ENCODE measurements at places on chromosomes 5 and 9.

DNA sequence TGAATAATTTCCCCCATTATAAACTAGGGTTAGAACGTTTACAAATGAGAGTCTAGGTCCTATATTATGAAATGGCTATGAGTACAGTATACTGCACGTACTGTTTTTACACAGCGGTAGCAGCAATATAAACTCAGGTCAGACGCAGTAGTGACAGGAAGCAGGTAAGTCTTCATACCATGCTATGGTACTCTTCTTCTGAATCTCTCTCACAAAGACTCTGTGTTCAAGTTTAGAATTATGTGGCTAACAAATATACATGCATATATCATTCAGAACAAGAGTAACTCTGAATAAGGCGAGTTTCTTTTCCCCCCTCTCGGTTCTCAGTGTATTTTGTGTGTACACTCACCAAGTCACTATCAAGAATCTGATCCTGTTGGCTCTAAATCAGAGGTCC lies 114.9 kb upstream of the KLF9 start:
- DNase-seq = no peak

DNA sequence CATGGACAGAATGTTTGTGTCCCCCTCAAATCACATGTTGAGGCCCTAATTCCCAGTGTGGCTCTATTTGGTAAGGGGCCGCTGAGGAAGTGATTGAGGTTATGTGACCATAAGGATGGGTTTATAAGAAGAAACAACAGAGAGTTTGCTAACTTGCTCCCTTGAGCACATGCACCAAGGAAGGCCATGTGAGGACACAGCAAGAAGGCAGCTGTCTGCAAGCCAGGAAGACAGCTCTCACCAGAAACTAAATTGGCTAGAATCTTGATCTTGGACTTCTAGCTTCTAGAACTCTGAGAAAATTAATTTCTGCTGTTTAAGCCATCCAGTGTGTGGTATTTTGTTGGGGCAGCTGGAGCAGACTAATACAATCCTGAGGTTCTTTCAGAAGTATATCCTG lies 35.2 kb upstream of the CDC42SE2 start:
- DNase-seq = no peak

DNA sequence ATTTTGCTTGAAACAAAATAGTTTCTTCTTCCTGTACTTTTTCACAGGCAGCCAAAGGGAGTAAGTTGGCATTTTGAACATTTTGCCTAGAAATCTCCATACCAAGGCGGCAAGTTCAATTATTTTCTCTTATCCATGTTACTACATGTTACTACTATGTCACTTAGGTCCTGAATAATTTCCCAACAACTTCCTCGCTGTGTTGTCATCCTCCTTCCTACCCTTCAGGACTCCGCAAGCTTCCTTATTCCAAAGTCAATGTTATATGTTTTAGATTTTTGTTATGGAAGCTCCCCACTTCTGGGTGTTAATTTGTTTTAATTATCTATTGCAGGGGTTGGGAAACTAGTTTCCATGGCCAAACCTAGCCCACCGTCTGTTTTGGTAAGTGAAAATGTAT lies 9.9 kb upstream of the B4GALT1 start:
- no peak for DNase-seq

DNA sequence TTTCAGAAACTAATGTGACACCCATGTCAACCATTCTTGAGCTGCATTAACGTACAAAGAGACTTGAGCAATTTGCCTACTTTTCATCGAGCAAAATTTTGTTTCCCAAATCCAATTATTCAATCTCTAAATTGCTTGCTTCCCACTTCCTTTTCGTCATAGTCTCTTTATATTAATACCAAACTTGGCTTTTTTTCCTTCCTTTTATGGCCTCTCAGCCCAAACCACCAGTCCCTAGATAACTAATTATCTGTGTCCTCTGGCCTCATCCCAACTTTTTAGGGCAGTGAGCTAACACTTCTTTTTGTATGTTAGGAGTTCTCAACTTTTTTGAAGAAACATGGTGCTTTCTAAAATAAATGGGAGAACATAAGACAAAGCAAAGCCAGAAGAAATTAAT lies 155.5 kb upstream of the S1PR3 start:
- DNase-seq = no peak

GRCh38 chr5:143313298-143313852 lies 90.1 kb downstream of the NR3C1 start:
- no peak for DNase-seq

DNA sequence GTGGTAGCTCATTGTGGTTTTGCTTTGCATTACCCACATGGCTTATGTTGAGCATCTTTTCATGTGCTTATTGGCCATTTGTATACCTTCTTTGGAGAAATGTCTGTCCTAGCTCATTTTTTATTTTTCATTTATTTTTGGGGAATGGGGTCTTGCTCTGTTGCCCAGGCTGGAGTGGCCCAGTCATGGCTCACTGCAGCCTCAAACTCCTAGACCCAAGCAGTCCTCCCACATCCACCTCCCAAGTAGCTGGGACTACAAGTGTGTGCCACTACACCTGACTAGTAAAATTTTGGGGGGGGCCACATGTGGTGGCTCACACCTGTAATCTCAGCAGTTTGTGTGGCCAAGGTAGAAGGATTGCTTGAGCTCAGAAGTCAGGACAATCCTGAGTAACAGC lies 77.4 kb downstream of the UBE2R2 start:
- no peak for DNase-seq

- DNase-seq = no peak
These were observed 13.7 kb downstream of the IL31RA start for GRCh38 chr5:55864606-55865541.

DNA sequence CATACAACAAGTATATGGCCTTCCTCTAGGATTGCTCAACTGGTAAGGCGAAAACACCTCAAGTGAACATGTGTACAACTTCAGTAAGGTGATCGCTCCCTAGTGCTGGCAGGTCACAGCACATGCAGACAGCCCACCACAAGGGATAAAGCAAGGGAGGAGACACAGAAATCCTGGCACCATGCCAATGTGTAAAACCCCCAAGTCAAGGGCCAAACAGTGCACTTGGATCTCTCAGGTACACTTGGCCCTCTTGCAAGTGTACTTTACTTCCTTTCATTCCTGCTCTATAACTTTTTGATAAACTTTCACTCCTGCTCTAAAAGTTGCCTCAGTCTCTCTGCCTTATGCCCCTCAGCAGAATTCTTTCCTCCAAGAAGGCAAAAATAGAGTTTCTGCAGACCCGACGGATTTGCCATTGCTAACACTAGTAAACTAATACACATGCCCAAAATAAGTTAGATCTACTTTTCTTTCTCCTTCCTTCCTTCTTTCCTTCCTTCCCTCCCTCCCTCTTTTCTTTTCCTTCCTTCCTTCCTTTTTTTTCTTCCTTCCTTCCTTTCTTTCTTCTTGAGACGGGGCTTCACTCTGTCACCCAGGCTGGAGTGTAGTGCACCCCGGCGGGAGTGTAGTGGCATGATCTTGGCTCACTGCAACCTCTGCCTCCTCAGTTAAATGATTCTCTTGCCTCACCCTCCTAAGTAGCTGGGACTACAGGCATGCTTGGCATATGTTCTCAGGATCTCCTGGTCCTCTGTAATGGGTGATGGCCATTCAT lies 6.8 kb upstream of the LNPEP start:
- no peak for DNase-seq

Measured in germinal center (tissue), 1 donor.